Caki2 (cell line): ENCODE measurements at places on chromosomes 2 and 18.

GRCh38 chr2:8575038-8575833 lies 106.6 kb upstream of the ID2 start:
- no peak for DNase-seq

- no peak for DNase-seq
Observed at GRCh38 chr18:23810396-23810795, 121.1 kb downstream of the LAMA3 start.

GRCh38 chr2:133416736-133417135 lies 151.5 kb downstream of the NCKAP5 start:
- no peak for DNase-seq

GRCh38 chr18:74784752-74785151 lies 187.1 kb downstream of the ZNF407 start:
- DNase-seq = no peak

GRCh38 chr18:59353079-59353680 lies 5.9 kb downstream of the LMAN1 start:
- no peak for DNase-seq

- no peak for DNase-seq
Observed at GRCh38 chr2:241970716-241971115, 101.2 kb downstream of the RTP5 start.

DNA sequence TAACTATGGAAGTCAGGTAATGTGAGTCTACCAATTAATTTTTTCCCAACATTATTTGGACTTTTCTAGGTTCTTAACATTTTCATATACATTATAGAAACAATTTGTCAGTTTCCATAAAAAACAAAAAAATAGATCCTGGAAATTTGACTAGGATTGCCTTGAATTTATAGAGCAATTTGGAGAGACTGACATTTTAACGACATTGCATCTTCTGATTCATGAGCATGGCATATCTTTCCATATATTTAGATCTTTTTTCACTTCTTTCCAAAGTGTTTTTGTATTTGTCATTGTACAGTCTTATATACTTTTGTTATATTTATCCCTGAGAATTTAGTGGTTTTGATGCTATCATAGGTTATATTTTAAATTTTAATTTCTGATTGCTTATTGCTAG lies 42.0 kb downstream of the ANKRD12 start:
- DNase-seq = no peak

GRCh38 chr18:27921392-27921791 lies 255.5 kb downstream of the CDH2 start:
- DNase-seq = no peak

DNA sequence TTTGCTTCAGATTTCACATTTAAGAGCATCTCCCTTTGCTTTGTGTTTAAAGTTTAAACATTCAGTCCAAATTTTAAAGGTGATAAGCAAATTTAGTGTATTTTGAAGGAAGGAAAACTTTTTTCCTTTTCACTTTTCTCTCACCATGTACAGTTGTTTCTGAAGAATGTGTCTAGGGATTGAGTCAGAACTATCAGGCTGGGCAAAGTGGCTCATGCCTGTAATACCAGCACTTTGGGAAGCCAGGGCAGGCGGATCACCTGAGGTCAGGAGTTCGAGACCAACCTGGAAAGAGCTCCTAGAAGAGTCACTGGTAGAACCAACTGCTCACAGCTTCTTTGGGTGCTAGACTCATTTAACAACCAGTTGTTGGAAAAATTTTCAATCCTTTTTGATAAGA lies 327.0 kb upstream of the THUMPD2 start:
- DNase-seq = no peak

GRCh38 chr2:25369876-25370275 lies 28.2 kb upstream of the DNMT3A start:
- no peak for DNase-seq

- no peak for DNase-seq
Observed at GRCh38 chr2:198036029-198036879, 231.9 kb downstream of the PLCL1 start.

GRCh38 chr2:19178175-19178574 lies 180.2 kb downstream of the OSR1 start:
- DNase-seq = no peak

GRCh38 chr2:147045113-147045512 lies 799.7 kb upstream of the ACVR2A start:
- peak; percentile 52 for DNase-seq

DNA sequence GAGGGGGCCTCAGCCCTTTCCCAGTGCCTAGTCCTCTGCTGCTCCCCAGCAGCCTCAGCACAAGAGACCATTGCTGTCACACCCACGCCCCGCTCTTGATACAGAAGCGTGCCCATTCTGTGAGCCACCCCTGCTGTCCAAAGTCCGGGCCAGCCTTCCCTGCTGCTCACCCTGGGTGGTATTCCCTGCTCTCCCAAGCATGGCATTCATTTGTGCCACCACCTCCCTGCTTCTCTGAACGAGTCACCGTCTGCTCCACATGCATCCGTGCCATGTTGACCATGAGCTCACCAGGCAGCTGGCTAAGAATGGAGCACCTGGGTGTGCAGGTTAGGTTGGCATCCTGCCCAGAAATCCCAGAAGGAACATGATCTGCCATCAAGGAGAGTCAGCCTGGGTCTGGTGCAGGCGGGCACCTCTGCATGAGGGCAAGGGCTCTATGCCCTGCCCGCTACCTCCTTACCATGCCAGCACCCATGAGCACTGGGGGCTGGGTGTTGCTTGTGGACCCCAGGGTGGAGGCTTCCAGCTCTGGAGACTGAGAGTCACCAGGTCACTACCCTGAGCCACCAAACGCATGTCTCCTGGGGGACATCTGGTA lies 63.0 kb downstream of the TWIST2 start:
- peak; percentile 55 for DNase-seq

DNA sequence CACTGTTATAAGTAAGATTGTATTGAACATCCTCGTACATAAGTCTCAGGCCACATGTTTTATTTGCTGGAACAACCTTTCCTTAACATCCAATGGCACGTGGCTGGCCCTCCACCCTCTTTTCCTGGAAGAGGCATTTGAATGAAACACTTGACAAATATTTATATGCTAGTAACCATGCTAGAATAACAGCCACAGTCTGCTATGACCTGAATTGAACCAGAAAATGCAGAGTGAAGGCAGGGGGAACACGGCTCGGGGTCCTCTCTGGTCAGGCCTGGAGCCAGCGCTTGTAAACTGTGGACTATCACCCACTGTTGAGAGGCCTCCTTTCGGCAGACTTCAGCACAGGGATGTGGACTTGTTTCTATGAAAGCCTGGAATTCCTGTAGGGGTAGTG lies 198.2 kb upstream of the COPS8 start:
- DNase-seq = no peak
